Pancreas (tissue), 10 donors: ENCODE measurements at places on chromosomes 5 and 9. TPM values are rescaled to one million over a fixed set of nuclear protein-coding genes. Genes with fewer than 3 reads are reported as not detected.

The TICAM2 gene
- total RNA-seq = 2.0 TPM

The JMY gene
- total RNA-seq = 9.4 TPM

The DMRT3 gene
- not detected for total RNA-seq

The ATP10B gene
- 11.2 TPM for total RNA-seq

The SLC36A2 gene
- total RNA-seq = not detected

The OMD gene
- 1.7 TPM for total RNA-seq

The TAF11L5 gene
- not detected for total RNA-seq

The C5orf58 gene
- not detected for total RNA-seq

The SHISAL2B gene
- total RNA-seq = 2.0 TPM

The FCN1 gene
- 2.8 TPM for total RNA-seq

The PCDHB9 gene
- 0.49 TPM for total RNA-seq

The TRIM41 gene
- 12.1 TPM for total RNA-seq

DNA sequence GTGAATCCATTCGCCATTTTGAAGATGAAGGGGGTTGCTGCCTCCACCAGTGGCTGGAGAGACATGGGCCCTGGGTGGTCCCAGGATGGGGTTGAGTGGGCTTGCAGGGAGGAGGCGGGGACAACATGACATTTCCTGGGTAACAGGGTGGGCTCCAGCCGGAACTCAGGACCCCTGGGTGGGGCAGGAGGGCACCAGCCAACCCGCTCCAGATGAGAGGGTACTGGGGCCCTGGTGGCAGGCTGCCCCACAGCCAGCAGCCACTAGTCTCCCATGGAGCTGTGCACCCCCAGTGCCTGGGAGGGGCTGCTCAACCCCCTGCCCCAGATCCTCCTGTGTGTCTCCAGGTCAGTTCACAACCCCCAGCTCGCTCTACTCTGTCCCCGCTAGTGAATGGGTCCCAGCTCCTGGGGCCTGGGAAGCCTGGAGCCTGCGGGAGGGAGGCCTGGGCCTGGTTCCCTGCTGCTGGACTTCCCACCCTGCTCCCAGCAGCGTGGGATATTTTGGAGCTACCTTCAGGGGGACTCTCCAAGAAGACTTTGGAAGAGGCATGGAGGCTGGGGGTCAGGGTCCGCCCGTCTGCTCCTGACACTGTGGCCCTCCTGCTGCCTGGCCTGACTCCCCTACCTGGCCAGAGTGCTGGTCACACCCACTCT lies 55.9 kb downstream of the AHRR start:
- no peak for DNase-seq

- DNase-seq = no peak
Measured at GRCh38 chr9:114551750-114552685, 35.6 kb upstream of the ATP6V1G1 start.

GRCh38 chr5:61394078-61394704 lies 62.1 kb downstream of the ZSWIM6 start:
- no peak for DNase-seq

DNA sequence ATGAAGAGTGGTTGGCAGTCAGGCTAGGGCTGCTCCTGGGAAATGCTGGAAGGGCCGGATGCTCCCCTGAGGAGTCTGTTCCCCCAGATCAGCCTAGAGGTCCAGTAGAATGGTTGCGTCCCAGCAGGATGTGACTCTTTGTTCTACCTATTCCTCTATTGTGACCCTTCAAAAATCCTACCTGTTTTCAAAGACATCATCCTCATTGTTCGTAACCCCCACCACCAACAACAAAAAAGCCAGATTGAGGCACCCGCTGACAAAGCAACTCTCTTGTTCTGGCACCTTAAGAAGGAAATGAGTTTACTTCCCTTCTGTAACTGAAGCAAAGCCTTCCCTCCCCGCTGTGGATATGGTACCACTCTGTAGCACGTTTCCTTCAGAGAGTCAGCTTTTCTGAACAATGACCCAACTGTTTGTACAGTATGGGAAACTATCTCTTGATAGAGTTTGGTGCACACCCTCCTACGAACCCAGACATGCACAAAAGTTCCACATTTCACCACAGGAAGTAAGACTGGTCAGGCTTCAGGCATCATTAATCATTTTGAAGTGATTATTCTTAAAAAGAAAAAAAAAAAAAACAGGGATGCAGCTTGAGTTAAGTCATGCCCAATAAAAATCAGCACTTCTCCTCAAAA lies 207.2 kb downstream of the ENC1 start:
- DNase-seq = no peak

DNA sequence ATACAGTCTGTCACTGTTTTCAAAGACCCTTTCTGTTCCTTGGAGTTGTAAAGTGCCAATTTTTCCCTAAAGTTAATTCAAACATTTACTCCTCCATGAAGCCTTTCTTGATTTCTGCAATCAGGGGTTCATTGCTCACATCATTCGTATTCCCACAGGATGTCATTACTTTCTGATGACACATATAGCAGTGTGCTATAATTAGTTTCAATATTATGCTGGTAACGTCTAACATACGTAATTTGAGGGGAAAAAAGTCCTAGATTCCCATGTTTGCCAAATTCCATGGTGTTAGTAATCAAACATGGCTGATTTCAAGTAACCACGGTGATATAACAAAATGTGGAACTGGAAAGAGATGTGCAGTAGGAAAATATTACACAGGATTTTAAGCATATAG lies 468.2 kb upstream of the MEF2C start:
- no peak for DNase-seq

- DNase-seq = peak; percentile 12
Measured at GRCh38 chr5:547086-547924, 23.1 kb upstream of the SLC9A3 start.

DNA sequence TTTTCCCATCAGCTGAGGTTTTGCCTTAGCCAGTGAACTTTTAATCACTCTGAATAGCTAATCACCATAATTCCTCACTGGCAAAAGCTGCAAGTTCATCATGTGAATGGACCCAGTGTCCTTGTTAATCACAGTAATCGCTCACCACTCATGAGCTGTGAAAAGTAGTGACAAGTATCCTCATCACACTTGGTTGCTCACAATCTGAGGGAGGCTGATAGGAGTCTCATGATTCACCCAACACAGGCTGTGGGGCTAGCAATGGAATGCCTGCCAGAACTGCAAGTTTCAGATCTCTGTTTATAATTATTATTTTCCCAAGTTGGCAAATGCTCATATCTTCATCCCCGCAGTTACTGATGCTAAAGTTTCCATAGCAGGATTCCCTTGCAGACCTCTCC lies 467.2 kb downstream of the KIF4B start:
- DNase-seq = no peak

DNA sequence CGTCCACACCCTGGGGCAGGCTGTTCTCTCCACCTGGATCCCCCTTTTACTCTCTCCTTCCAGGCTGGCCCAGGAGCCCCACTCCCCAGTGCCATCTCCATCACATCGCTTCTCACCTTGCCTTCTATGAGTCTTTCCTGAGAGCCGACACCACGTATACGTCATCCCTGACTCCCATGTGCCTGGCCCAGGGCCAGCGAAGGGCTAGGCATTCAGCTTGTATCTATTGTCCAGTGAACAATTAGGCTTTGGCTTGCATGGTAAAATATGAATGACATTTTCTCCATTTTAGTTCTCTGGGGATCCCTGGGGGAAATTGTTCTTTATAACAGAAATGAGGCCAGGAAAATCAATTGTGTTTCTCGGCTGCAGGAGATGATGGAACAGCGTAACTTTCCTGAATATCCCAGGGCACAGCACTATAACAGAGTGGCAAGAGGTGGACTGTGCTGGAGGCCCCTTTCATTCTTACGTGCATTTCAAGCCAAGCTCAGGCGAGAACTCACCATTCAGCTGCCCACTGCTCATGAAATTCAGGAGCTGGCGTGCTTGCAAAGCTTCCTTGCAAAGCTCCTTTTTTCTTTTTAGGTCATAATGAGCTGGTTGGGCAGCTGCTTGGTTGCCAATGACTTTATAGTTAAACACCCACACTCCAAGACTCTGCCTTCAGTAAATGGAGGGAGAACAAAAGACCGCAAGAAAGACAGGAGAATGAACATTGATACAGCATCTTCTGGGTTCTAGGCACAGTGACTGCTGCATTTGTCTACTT lies 37.7 kb downstream of the NSG2 start:
- no peak for DNase-seq

GRCh38 chr9:86801246-86801645 lies 146.1 kb downstream of the GAS1 start:
- peak; percentile 42 for DNase-seq

DNA sequence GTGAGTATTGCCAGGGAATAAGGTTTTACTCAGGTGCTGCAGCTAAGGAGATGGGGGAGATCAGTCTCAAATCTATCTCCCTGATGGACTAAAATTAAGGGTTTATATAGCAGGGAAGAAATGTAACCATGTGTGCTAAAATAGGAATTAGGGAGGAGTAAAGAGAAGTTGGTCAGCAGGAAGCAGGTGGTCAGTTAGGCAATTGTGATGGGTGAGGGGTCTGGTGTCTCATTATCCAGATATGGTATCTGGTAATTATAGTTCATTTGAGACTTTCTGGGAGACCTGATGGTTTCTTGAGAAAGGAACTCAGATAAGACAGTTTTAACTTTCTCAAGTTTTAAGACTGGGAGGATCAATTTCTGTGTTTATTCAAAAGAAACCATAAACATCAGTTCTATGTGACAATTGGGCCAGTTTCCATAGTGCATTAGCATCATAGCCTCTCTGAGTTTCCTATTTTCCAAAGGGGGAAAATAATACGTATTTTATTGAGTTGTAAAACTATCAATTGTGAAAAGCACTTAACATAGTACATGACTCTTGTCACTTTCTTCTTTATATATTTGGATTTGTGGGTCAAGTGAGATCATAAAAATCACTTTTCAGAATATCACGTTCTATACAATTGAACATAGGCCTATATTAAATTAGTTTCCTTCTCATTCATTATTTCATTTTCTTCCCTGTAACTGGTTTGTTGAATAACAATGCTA lies 115.9 kb downstream of the ZSWIM6 start:
- DNase-seq = no peak

GRCh38 chr9:4866239-4866969 lies 73.7 kb downstream of the RCL1 start:
- no peak for DNase-seq

- no peak for DNase-seq
Measured at GRCh38 chr5:91123901-91124300, 259.2 kb downstream of the ARRDC3 start.

DNA sequence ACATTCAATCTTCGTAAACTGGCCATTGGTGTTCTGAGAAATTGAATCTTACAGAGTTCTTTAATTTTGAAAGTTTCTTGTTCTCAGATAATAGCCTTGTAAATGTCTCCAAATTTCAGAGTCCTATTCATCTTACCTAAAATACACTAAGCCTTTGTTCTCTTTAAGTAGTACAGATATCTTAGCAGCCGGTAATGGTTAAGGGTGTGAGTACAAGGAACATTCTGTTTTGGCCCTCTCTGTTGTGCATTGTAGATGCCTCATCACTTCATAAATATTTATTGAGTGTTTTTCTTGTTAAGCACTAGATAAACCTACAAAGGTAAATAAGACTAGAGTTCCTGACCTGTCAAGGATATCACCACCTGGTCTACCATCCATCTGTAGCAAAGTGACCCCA lies 35.2 kb downstream of the ZCCHC7 start:
- DNase-seq = no peak

DNA sequence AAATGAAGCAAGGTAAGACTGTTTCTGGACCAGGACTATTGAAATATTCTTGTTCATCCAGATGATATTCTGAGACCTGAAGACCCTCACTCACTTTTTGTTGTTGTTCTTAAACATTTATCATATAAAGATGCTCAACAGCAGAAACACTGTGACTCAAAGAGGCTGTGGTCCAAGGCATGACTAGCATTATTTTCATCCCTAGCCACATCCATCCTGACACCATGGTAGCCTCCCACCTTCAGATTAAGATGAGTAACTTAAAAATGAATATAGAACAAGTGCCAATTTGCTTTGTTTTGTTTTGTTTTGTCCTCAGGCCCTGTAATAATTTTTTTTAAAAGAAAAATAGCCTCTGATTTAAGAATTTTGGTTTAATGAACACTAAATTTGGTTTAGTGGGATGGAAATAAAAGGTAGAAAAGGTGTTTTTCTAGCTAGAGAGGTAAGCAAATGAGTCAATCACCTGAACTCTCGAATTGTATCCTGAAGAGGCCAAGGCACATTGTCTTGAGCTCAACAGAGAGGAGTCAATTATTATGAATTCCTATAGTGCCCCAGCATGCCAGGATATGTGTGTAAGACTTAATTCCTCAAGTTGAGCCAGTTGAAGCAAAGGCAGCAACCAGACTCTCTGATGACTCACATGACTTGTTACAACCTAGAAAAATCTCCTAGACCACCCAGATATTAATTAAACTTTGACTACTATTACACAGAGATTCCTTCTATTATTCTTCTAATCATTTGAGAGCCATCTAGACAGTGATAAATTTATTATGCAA lies 380.1 kb upstream of the TUSC1 start:
- no peak for DNase-seq

DNA sequence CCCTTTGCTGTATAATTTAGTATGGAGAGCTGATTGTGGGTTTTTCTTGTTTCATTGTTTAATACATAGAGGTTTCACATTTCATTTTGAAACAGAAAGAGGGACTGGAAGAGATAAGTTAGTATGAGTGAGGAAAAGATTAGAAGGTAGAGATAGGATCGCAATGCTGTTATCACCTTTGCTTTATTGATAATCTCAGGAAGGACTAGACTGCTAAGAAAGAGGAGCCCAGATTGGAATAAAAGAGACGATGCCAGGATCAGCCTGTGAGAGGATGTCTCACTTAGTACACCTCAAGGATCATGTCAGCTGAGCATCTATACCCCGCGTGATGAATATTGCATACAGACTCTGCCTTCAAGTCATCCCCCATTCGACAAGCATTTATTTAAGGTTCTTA lies 178.0 kb upstream of the DMAC1 start:
- DNase-seq = no peak

GRCh38 chr5:148388696-148389095 lies 4.9 kb downstream of the FBXO38 start:
- DNase-seq = no peak

DNA sequence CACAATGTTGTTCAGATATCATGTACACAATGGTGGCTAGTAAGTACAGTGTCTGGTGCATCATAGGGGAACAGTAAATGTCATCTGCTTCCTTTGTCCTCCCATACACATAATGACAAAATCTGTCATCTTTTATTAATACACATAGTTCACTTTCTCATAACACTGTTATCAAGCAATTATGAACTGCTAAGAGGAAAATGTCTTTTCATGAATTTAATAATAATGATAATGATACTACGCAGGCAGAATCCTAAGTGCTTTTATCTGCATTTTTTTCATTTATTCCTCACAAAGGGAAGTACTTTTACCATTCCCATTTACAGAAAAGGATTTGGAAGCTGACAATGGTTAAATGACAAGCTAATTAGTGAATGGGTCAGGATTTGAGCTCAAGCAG lies 35.7 kb downstream of the DPYSL3 start:
- DNase-seq = no peak

- DNase-seq = no peak
Measured at GRCh38 chr5:124665625-124666024, 80.8 kb downstream of the ZNF608 start.

DNA sequence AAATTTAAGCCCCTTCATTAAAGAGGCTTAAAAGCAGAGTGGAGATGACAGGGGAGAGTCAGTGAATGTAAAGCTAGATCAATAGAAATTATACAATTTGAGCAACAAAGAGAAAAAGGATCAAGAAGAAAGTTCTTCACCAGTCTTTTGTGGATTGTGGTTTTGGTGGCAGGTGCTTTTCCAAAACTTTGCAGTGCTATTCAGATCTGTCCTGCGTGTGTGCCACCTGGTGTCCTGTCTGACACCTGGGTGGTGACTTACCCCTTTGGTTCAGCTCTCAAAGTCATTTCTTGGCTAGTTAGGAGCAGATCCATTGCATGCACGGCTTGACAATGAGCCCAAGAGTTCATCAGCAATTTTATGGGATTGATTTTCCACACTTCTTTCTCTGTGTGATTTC lies 69.4 kb downstream of the SREK1 start:
- DNase-seq = no peak
